ENCODE measurements at places on chromosomes 3 and 15. TPM values are rescaled to one million over a fixed set of nuclear protein-coding genes. Genes with fewer than 3 reads are reported as not detected.

CACNA1D gene
- total RNA-seq: 23.0 TPM

ATP2B2 gene
- not detected for total RNA-seq

SERINC4 gene
- not detected for total RNA-seq

MSL2 gene
- total RNA-seq: 35.6 TPM

TP53BP1 gene
- 80.3 TPM for total RNA-seq
